ENCODE measurements at places on chromosomes 4 and X. TPM values are rescaled to one million over a fixed set of nuclear protein-coding genes. Genes with fewer than 3 reads are reported as not detected.

Gene TBC1D19
- 39.6 TPM for total RNA-seq

Gene EXOC1L
- total RNA-seq = not detected

GRCh38 chr4:129063640-129064039, 29.7 kb downstream of the SCLT1 start:
- no peak for DNase-seq

DNA sequence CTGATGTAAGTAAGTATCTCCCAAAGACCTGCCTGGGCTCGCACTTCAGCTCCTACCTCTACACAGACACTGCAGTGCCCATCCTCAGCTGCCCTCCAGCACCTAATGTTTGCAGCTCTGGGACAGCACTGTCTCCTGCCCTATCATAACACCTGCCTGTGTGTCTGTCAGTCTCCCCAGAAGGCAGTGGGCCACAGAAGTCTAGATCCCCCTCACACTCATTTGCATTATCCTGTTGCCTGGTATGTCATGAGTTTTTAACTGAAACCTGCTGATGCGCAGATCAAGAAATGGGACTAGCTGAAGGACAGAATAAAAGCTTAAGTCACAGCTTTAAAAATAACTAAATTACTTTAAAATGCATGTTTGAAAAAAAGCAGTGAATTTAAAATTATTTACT, 43.0 kb downstream of the LRP2BP start:
- DNase-seq = no peak

DNA sequence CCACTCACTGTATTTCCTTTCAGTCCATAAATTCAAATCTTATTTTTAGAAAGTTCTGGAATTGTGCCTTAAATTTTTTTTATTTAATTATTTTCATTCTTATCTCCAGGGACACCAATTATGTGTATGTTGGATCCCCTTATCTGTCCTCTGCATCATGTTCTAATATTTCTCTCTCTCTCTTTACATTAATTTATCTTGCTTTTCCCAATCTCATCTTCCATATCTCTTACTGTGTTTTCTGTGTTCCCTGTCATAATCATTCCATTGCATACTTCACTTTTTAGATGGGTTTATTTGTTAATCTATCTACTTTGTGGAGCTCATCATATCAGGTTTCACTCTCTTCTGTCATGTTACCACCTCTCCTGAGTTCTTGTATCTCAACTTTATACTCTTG, 37.4 kb downstream of the PPP2R2C start:
- peak; percentile 1 for DNase-seq

DNA sequence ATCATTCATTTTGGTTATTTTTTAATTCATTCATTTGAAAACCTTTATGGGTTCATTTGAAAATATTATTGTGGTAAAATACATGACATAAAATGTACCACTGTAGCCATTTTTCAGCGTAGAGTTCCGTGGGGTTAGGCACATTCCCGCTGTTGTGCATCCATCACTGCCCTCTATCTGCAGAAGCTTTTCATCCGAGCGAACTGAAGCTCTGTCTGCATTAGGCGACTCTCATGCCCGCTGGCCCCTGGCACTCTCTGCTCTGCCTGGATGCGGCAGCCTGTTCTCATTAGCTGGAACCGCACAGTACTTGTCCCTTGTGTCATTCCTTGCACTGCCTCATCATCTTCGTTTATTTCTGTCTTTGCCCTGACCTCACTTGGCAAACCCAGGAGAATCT, 17.5 kb downstream of the CFAP99 start:
- DNase-seq = no peak

GRCh38 chr4:85725721-85726170, 250.8 kb downstream of the ARHGAP24 start:
- DNase-seq = peak; percentile 13

DNA sequence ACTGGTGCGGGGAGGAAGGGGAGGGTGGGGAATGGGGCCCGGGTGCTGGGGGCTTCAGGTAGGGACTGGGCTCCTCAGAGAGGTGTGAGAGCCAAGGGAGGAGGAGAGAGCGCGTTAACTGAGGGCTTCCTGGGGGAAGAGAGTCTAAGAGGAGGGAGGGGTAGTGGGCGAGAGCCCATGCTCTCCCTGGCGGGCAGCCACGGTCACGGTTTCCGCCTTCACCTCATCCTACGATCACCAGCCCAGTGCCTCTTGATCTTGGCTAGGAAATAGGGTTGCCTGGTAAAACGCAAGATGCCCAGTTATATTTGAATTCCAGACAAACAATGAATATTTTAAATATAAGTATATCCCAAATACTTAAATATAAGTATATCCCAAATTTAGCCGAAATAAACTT, 60.8 kb upstream of the GRPEL1 start:
- no peak for DNase-seq
